ENCODE measurements at places on chromosomes 11 and 22. TPM values are rescaled to one million over a fixed set of nuclear protein-coding genes. Genes with fewer than 3 reads are reported as not detected.

P2RY6 gene
- 0.20 TPM for total RNA-seq

ANGPTL5 gene
- not detected for total RNA-seq

DEFB131B gene
- not detected for total RNA-seq

OR52I2 gene
- not detected for total RNA-seq

RTCB gene
- 66.3 TPM for total RNA-seq

OR6X1 gene
- not detected for total RNA-seq

SMC1B gene
- total RNA-seq: not detected

SHANK3 gene
- total RNA-seq: 7.5 TPM

RPS6KB2 gene
- 42.3 TPM for total RNA-seq

MN1 gene
- 119 TPM for total RNA-seq

TENM4 gene
- 3.8 TPM for total RNA-seq

ZBTB16 gene
- total RNA-seq: 22.0 TPM

CEP57 gene
- total RNA-seq: 27.8 TPM

CDKN1C gene
- total RNA-seq: 14.6 TPM

CST6 gene
- total RNA-seq: not detected

TAGLN gene
- total RNA-seq: 4,556 TPM

MMP27 gene
- not detected for total RNA-seq

RIMBP3B gene
- total RNA-seq: 0.67 TPM

SIK2 gene
- 16.2 TPM for total RNA-seq

TREH gene
- not detected for total RNA-seq

OR51B4 gene
- not detected for total RNA-seq

PYGM gene
- total RNA-seq: 0.65 TPM

ST14 gene
- not detected for total RNA-seq

MRPL48 gene
- 25.8 TPM for total RNA-seq

CHRM1 gene
- total RNA-seq: not detected

THRSP gene
- total RNA-seq: not detected

SSTR3 gene
- not detected for total RNA-seq

GLB1L2 gene
- total RNA-seq: 0.34 TPM

DERL3 gene
- total RNA-seq: 4.6 TPM

OR52I1 gene
- not detected for total RNA-seq

SYCE3 gene
- not detected for total RNA-seq

RTN4RL2 gene
- 0.57 TPM for total RNA-seq

TMX2 gene
- 77.7 TPM for total RNA-seq

OR4X1 gene
- total RNA-seq: not detected

B4GALNT4 gene
- 37.0 TPM for total RNA-seq

RIMBP3C gene
- 0.38 TPM for total RNA-seq

PHLDB1 gene
- 271 TPM for total RNA-seq

OR8G5 gene
- total RNA-seq: not detected

GPR83 gene
- not detected for total RNA-seq

SPINDOC gene
- total RNA-seq: 32.2 TPM

ASPHD2 gene
- 6.9 TPM for total RNA-seq

LRFN4 gene
- 46.8 TPM for total RNA-seq

KLHDC7B gene
- 7.2 TPM for total RNA-seq

RBFOX2 gene
- 140 TPM for total RNA-seq
